ENCODE measurements at places on chromosomes 5 and 9.

- no peak for DNase-seq
Observed at GRCh38 chr9:128683340-128684064, 5.5 kb upstream of the SET start.

DNA sequence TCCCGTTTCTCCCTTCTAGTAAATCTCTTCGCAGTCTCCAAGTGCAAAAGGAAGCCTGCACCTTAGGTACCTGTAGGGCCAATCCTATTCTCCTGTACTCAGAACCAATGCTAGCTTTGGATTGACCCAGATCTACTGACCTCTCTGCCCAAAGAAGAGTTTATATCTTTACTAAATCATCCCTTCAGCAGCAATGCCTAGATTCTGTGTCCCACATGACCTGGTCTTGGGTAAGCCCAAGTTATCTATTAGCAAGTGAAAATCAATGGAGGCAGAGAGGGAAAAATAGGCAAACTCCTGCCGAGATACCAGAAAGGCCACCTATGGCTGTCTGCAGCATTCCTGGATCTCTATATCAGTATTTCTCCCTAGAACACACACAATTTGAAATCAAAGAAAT, 60.0 kb downstream of the SUSD1 start:
- DNase-seq = no peak

GRCh38 chr9:15144622-15145061, 162.4 kb downstream of the TTC39B start:
- DNase-seq = no peak

- DNase-seq = no peak
Observed at GRCh38 chr5:80082281-80082680, 47.1 kb downstream of the THBS4 start.

DNA sequence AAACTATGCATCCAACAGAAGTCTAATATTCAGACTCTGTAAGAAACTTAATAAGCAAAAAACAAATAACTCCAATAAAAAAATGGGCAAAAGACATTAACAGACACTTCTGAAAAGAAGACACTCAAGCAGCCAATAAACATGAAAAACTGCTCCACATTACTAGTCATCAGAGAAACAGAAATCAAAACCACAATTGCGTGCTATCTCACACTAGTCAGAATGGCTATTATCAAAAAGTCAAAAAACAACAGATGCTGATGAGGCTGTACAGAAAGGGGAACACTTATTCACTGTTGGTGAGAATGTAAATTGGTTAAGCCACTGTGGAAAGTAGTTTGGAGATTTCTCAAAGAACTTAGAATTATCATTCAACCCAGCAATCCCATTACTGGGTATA, 101.2 kb upstream of the TRIM32 start:
- no peak for DNase-seq

DNA sequence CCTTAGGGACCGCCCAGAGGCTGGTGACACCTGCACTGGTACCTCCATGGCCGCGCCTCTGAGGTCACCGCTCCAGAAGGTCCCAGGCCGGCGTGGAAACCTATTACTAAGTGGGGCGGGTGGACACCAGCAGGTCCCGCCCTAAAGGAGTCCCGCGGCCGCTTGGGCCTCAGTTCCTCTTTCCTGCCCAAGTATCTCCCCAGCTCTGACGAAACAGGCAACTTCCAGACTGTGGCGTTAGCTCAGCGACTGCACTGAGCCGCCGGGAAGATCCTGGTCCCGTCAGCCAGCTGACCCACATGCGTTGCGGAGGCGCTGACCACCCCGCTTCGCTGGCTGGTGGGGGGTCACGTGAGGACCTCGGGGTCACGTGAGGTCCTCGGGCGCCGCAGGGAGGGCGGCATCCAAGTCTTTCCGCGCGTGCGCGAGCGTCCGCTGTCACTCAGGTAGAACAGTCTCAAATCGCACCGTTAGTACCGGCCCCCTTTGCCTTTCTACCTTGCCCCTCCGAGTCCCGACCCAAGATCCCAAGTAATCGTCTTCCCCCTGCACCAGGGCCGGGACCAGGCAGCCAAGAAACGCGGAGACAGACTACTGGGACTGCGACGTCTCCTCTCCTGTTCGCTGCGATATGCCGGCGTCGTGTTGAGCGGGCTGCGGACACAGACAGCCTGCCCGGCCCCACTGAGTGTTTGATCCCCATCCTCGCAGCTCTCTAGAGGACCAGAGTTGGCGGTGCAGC, 53.7 kb upstream of the KDM4C start:
- peak; percentile 85 for DNase-seq

DNA sequence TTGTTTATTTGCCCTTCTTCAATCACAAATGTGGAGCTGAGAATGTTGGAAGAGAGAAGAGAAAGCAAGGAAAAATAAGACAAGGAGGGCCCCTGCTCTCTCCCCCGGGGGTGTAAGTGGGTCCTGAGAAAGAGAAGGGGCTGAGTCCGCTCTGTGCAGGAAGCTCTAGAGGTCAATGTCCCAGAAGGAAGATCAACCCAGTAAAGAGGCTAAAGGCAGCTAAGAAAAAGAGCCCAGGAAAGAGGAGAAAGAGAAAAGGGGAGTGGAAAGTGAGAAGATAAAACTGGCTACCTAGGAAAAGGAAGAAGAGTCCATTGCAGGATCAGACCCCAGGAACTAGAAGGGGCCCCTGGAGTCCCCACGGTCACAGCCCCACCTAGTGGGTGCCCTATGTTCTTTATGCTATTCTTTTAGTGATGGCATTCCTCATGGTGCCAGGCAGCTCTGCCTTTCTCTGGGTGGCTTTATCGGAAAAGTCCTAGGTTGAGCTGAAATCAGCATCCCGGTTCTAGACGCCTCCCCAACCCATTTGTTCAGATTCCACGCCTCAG, 583.4 kb downstream of the ACTL7B start:
- peak; percentile 1 for DNase-seq

DNA sequence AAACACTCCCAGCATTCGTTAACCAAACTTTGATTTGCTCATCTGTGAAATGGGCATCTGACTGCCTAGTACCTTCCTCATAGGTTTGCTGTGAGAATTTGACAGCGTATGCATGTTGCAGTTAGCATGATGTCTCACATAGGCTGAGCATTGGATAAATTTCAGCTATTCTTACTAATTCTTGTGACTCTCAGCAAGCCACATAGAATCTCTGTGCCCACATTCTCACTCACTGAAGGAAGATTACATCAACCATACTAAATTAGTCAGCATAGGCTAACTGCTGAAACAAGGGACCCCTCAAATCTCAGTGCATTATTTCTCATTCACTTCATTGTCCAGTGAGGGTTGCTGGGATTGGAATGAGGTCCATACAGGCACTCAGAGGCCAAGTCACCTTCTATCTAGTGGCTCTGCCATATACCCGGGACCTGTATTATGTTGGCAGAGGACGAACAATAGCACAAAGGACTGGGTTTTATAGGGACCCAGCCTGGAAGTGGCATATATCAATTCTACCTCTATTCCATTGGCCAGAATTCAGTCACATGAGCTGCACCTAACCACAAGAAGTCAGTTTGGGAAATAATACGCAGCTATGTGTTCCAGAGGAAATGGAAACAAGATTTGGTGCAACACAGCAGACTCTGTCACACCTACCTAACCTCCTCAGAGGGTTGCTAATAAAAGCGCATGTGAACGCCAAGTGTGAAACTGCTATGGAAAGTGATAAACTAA, 4.2 kb upstream of the PTGER4 start:
- no peak for DNase-seq

DNA sequence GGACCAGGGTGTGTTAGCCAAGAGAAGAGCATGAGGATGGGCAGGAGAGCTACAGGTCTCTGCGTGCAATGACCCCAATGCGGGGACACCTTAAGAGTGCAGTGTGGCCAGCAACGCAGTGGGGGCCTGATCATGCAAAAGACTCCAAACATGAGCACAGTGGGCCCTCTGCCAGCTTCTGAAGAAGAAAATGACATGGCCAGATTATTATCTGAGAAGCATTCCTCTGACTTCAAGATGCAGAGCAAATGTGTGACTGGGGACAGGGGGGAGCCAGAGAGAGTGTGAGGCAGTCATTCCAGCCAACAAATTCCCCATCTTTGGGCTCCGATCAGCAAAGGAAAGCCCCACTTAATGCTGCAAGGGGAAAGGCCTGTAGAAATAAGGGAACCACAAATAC, 229.4 kb downstream of the CDK5RAP2 start:
- no peak for DNase-seq

GRCh38 chr5:148902478-148902877, 76.1 kb downstream of the ADRB2 start:
- no peak for DNase-seq

DNA sequence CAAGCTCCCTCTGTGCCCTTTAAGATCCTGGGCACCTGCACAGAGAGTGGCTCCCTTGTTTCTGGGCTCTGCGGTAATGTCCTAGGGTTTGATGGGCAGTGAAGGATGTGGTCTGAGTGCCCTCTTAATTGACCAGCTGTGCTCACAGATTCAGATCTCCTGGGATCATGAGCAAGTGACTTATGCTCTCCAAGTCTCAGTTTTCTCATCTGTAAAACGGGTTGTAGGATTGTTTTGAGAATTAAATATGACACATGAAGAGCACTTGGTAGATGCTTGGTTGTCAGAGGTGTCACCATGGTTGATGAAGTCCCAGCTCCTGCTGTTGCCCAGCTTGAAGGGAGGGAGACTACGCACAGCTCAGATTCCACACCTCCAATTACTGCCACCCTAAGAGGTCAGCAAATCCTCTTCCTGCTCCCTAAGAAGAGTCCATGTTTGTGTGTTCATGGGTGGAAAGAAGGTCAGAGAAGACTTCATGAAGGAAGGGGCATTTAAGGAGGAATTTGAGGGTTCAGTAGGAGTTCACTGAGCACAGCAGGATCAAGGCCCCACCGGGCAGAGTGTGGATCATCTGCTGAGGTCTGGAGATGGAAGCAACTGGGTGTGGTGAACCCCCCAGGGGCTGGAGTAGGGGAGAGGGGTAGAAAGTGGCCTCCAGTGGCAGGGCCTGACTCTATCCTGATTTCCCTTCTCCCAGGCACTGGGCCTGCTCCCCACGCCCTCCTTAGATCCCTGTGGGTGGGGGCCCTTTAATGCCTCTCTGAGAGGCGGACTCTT, 1.4 kb upstream of the PSD2 start:
- DNase-seq = no peak

- no peak for DNase-seq
Observed at GRCh38 chr9:77170991-77171699, 6.2 kb upstream of the VPS13A start.

GRCh38 chr5:74542482-74542881, 98.0 kb downstream of the ENC1 start:
- DNase-seq = no peak

DNA sequence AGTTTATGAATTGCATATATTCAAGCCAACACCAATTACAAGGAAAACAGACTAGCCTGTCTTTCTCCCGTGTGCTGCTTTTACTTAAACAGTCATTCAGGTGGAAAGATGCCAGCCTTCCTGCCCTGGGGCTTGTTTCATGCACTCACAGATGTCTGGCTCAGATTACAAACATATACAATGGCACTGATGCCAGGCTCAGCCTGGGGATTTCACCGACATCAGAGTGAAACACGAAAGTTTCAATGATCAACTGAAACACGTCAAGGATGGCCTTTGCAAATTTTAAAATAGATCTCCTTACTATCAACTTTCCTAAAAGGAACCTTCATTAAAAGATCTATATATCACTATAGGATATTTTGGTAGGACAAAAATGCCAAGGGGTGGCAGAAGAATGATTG, 1576.5 kb downstream of the EFNA5 start:
- DNase-seq = no peak

DNA sequence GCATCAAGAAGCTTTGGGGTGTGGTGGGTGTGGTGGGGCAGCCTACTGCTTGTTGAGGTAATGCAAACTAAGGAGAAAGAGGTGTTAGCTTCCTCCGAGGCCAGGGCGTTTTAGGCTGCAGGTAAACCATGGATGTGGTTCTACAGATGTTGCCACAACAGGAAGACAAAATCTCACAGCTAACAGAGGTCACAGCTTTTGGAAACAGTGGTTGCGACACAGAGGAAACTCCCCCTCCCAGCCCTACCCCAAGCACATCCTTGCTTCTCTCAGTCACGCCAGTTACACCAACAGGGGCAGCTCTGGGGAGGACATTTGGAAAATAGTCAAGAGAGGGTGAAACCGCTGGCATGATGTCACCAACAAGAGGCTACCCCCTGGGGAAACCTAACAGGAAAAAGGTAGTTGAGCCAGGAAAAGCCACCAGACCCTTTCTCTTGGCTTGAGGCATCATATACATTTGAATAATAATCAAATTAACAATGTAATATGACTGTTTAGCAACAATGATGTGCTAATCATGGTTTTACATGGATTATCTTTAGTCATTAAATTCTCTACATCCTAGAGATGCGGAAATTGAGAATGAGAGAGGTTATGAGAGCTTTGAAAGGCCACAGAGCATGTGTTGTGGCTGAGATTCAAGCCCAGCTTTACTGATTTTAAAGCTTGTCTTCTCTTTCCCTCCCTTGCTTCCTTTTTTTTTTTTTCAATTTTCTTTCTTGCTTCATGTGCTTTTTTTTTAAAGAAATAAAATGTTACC, 82.2 kb upstream of the IL12B start:
- DNase-seq = peak; percentile 23

DNA sequence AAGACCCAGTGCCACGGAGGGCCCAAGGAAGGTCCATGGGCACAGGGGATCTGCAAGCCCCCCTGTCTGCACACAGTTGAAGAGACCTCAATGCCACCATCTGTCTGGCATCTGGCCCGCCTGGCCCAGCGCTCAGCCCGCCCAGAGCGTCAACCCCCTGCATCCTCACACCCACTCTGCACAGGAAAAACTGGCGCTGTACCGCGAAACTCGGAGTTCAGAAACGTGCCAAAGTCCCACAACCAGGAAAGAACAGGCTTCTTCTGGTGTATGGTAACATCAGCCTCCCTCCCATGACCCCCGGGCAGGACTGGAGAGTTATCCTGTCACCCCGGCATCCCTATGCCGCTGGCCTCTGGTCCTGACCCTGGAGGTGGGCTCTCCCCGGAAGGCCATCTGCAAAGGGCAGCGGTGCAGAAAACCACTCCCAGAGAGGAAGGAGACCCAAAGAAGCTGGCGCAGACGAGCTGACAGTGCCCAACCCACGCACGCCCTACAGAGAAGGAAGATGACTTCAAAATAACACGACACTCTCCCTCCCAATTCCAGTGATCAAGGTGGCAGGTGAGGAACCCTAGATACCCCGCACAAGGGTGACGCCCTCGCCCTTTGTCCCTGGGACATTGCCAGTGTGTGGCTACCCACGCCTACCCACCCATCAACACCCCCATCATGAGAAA, 18.9 kb downstream of the VAV2 start:
- no peak for DNase-seq

DNA sequence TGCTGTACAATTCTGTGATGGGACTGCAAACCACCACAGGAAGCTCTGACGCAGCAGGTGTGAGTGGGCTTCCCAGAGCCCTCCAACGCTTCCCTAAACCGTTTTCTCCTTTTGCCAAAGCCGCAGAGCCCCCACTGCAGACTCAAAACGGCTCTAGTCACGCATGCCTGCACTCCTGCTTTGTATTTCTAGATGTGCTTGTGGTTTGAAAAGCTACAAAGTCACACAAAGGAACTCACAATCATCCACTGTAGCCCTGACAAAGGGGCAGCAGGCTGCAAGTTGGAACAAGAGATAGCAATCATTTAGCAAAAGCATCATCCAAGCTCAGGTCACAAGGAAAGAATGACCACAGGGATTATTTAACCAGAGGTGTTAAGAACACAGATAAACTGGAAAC, 79.3 kb downstream of the PTPN3 start:
- DNase-seq = no peak
